AG04449 (cell line): ENCODE measurements at places on chromosomes 2 and 18.

- no peak for DNase-seq
These were observed 23.5 kb downstream of the B3GNT7 start for GRCh38 chr2:231418820-231419640.

GRCh38 chr2:7154656-7155055, 237.4 kb downstream of the RNF144A start:
- DNase-seq, result no peak

DNA sequence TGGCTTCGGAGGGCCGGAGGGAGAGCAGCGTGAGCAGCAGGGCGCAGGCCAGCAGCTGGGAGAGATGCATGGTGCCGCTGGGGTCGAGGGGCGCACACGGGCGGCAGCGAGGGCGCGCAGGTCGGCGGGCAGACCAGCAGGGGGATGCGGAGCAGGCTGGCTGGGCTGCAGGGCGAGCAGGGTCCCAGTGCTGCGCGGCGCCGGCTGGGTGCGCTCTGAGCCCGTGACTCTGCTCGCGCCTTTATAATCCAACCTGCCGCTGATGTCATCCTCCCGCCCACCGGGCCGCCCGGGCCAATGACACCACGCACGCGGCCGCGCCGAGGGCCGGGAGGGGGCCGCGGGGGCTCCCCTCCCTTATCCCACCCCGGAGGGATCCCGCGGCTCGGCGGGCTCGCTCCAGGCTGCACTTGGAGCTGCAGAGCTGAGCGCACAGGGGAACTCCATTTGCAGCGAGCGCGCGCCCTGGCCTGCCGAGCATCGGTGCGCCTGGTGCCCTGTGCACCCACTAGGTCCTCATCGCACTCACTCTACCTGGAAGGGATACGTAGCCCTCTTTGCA, at the start of gene NPPC:
NPPC (minus strand) TSS at position 217 of the 562 bp plus-strand sequence; CDS start at position 70, 147 bp downstream.
- DNase-seq, result no peak

- no peak for DNase-seq
These were observed 41.6 kb upstream of the ALMS1 start for GRCh38 chr2:73343992-73344391.

- no peak for DNase-seq
These were observed 980.1 kb upstream of the POU3F3 start for GRCh38 chr2:103873716-103874351.

DNA sequence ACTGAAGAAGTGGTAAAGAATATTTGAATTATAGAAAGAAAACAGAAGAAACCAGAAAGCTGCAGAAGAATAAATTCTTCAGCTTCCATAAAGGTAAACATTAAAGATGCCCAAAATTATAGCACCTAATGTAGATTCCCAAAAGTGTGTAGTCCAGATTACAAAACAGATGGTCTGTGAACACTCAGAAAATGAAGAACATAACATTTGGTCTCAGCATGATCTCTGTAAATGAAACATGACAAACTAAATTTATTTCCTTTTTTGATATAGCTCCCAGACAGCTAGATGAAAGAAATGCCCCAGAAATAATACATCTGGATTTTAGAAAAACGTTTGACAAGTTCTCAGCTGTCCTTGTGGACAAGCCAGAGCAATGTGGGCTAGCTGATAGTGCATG, 794.2 kb upstream of the NXPH2 start:
- DNase-seq, result no peak

DNA sequence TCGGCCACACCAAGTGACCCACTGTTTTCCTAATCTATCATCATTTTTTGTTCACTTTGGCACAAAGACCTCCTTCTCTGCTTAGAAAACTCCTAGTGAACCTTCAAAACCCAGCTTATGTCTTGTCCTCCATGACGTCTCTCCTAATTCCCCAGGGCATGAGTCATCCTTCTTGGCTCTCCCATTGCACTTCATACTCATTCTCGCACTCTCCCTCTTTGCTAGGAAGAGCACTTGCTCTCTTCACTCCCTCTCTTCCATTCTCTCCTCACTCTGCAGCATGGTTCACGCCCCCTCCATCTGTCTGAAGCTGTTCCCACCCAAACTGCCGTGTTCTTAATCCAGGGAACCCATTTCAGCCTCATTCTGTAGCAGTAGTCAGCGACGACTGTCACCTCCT, 103.9 kb downstream of the MRO start:
- DNase-seq, result no peak

DNA sequence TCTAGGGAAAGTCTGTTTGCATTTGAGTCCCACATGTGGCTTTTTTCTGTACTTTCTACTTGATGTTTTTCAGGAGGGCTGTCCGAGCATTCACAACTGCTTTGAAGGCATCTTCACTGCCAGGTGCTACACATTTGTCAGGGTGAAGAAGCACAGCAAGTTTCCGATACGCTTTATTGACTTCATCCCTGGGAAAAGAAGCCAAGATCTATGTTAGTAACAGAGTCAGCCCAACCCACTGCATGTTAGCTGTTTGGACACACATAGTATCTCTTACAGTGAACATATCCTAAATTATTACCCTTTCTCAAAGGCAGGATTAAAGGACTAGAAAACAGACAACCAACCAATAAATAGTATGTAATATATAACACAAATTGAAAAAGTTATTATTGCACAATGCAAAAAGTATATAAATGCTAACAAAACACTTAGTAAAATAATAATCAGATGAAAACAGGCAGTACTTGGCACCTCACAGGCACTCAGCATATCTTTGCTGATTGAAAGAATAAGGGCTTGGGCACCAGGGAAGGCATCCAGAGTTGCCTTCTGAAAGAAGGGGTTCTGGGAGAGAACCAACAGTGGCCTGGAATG, 24.1 kb downstream of the DNAJC27 start:
- DNase-seq, result no peak

- DNase-seq, result no peak
These were observed 121.1 kb downstream of the DTNB start for GRCh38 chr2:25552318-25552717.

DNA sequence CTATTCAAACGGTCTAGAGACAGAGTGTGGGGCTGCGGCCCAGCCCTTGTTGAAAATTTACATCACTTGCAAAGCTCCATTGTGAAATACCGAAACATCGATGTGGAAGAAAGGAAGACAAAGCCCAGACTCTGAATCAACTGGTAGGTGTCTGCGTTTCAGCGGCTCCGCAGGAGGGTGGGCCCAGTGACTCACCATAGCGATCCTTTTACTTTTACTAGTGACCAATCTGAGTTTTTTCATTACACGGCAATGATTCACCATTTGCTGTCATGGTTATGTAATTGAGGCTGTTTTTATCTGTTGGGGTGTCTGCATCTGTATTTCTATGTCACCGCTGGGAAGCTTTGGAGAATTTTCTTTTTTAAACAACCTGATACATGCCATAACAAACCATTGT, 66.6 kb upstream of the ODC1 start:
- no peak for DNase-seq

DNA sequence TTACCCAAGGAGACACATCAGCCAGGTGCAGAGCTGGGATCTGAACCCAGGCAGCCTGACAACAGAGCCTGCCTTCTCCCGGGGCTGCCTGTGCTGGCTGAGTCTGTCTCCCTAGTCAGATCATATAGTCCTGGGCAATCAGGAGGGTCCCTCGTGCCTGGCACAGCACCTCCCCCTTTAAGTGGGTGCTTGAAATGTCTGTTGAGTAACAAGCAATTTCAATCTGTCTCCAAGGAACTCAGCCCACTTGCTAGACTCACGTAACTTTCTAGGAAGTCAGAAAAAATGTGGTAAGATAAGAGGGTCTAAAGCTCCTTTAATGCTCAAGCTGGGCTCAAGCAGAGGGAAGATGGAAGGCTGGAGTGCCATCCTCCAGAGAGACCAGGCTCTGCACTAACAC, 51.9 kb downstream of the REEP1 start:
- no peak for DNase-seq

DNA sequence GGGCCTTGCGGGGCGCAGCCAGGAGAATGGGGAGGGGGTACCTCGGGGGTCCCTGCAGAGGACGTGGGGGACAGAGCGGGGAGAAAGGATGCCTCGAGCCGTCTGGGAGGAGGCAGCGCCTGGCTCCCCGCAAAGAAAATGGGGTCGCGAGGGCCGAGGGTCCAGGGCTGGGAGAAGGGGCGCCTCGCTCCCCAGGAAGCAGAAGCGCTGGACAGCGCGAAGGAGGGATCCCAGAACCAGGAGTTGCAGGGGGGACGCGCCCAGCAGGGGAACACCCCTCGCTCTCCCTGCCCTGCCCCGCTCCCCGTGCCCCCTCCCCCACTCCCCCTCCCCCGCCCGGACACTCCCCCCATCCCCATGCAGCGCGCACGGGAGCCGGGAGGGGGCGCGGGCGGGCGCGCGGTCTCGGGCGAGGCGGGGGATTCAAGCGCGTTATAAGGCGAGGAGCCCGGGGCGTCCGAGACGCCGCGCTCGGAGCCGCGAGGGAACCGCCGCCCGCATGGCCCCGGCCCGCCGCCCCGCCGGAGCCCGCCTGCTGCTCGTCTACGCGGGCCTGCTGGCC, at the start of gene ERFE:
ERFE (plus strand) TSS at position 462 of the 562 bp plus-strand sequence; CDS start at position 500, 38 bp downstream.
- DNase-seq, result no peak

DNA sequence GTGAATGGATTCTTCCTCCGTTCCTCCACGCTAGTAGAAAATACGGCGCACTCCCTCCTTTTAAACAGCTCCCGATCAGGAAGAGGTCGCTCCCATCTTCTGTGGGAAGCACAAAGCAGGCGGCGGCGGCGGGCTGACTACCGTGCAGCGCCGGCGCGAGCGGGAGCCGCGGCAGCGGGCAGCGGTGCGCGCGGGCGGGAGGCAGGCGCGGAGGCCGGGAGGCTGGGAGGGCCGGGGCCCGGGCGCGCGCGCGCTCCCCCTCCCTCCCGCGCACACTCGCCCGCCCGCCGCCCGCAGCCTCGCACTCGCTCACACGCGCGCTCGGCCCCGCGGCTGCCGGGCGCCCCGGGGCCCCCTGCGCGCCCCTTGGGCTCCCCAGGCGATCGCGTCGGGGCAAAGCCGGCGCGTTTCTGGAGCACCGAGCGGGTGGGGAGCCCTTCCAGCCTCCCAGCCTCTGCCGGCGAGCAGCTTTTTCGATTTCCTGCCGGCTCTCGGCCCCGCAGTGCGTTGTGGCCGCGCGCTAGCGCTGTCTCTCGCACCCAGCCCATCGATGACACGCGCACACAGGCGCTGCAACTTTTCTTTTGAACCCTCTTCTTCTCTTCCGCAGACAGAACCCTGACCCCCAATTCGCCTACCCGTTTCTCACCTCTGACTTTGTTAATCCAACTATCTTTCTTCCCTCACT, at the start of gene SLC8A1:
SLC8A1 (minus strand) TSS at position 173 of the 688 bp plus-strand sequence.
- DNase-seq, result no peak

- DNase-seq, result no peak
These were observed 180.5 kb downstream of the AGPS start for GRCh38 chr2:177573120-177573519.

- DNase-seq, result no peak
These were observed 120.9 kb upstream of the NFATC1 start for GRCh38 chr18:79274823-79275222.

GRCh38 chr2:9336241-9336575, 87.1 kb downstream of the ITGB1BP1 start:
- DNase-seq, result no peak
